ENCODE measurements at places on chromosomes 4 and X.

GRCh38 chrX:118825227-118825626, 1.6 kb downstream of the ZCCHC12 start:
- DNase-seq: no peak

DNA sequence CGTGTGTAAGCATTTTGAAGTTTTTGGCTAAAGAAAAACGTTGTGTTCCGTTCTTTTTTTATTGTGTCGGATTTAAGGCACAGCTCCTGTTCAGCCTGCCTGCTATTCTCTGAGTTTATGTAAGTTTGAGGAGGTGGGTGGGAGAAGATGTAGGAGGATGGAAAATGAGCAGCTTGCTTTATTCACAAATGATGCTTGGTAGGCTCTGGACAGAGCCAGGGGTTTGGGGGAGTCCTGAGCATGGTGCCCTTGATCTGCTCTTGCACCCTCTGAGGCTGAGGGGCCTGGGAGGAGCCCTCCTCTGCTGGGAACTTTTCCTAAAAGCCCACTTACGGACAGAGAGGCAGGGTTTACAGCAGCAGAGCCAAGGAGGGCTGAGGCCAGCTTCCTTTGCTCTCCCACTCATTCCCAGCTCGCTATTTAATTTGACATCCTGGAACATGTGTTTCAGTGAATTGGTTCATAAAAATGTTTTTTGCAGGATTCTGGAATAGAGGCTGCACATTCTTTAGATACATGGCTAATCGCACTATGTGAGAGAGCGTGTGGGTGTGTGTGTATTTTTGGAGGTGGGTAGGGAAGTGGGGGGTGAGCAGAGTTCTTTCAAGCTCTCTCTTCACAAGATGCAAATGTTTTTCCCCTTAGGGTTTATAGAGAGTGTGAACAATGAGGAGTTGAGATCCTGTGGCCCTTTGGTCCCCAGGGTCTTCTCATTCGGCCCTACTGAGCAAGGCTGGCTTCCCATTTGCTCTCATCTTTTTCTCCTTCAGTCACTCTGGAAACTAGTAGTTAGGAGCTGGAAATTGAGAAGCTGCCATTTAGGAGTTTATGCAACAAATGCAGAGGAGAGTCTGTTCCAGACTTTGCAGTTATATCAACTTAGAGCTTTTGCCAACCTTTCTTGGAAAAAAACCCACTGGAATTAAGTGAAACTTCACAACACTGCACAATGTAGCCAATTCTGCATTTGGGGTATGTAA, 32.1 kb downstream of the TMEM131L start:
- DNase-seq: no peak

- DNase-seq: no peak
Observed at GRCh38 chr4:123997776-123998449, 601.3 kb downstream of the SPRY1 start.

- DNase-seq: no peak
Observed at GRCh38 chrX:31483336-31483735, 411.5 kb upstream of the FTHL17 start.

- no peak for DNase-seq
Observed at GRCh38 chr4:144820011-144820727, 174.2 kb downstream of the HHIP start.

DNA sequence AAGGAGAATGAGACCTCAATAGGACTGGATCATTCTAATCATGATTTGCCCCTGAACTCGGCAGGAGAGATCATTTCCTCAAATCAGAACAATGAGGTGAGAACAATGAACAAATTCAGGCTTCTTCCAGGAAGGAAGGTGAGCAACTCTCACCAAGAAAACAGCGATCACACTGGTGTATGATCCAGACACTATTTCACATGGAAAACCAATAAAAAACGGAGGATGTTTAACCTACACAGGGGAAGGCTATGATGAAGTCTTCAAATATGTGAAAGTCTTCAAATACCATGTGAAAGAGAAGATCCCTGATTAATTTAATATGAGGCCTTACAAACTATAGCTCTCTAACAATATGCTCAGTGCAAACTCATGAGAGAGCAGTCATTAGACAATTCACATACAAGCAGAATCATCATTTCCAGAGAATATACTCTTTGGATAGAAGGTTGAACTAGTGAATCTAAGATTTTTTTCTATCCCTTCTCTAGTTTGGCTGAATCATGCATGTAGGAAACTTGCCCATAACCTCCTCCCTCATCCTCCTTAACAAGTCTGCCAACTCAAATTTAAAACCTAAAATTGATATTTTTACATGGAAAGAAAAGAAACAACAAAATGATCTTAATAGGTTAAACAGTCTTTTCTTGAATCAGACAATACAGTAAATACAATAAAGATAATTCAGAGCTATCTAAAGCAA, 122.5 kb downstream of the ADAMTS3 start:
- DNase-seq: no peak

DNA sequence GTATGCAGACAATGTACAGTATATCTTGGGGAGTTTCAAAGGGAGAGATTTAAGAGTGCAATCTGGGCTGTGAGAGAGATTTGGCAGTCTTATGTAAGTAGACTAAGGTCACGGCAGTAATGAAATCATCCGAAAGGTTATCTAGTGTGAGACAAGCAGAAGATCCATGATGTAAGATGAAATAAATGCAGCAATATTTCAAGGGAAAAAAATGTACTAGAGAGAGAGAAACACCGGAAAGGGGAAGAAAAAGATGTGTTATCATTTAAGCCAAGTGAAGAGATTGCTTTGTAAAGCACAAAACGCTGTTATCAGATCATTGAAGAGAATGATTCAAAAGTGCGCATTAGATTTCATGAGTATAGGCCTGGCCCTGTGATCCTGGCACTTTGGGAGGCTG, 88.4 kb upstream of the GUCY1A1 start:
- no peak for DNase-seq

GRCh38 chr4:76757418-76757939, 140.5 kb downstream of the SOWAHB start:
- no peak for DNase-seq

- peak; percentile 81 for DNase-seq
Observed at GRCh38 chrX:40105835-40106675, 8.3 kb upstream of the BCOR start.

GRCh38 chr4:61336488-61336887, 136.4 kb downstream of the ADGRL3 start:
- no peak for DNase-seq

DNA sequence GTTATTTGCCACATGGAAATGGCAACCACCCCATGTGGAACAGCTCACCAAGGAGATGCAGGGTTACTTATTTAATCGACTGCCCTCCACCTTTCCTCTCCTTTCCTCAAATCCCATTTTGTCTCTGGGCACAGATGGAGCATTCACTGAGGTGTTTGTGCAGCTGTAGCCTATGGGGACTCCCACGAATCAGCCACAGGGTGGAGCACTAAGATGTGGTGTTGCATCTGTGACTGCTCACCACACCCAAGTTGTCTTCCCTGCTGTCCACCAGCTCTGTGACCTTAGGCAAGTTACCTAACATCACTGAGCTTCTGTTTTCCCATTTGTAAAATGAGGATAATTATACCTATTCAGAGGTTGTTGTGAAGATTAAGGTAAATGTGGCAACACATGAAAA, 252.4 kb upstream of the CPEB2 start:
- peak; percentile 20 for DNase-seq

- DNase-seq: no peak
Observed at GRCh38 chr4:3829956-3830773, 64.0 kb downstream of the ADRA2C start.

DNA sequence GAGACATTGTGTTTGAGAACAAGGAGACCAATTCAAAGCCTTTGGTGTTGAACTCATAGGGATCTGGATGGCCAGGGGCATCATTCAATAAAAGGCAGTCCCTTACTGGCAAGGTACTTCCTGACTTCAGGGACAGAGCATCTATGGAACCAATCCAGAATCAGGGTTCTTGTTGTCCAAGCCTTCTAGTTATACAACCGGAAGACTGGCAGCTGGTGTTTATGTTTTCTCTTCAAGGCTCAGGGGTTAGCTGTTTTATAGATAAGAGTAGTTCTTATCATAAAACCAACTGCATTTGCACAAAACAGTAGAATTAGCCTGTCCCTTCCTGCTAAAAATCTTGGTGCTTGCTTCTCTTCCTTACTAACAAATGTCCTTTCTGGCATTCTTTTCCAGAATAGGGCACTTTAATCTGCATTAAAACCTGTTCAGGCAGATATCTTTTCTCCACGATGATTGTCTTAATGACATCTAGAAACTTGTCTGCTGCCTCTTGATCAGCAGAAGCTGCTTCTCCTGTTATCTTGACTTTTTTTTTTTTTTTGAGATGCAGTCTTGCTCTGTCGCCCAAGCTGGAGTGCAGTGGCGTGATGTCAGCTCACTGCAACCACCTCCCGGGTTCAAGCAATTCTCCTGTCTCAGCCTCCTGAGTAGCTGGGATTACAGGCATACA, 38.4 kb upstream of the ARHGEF6 start:
- no peak for DNase-seq

- no peak for DNase-seq
Observed at GRCh38 chrX:24030597-24030996, 3.6 kb upstream of the KLHL15 start.

- DNase-seq: no peak
Observed at GRCh38 chrX:84453351-84454246, 48.7 kb downstream of the HDX start.

GRCh38 chr4:152843481-152844090, 63.8 kb downstream of the ARFIP1 start:
- DNase-seq: no peak

DNA sequence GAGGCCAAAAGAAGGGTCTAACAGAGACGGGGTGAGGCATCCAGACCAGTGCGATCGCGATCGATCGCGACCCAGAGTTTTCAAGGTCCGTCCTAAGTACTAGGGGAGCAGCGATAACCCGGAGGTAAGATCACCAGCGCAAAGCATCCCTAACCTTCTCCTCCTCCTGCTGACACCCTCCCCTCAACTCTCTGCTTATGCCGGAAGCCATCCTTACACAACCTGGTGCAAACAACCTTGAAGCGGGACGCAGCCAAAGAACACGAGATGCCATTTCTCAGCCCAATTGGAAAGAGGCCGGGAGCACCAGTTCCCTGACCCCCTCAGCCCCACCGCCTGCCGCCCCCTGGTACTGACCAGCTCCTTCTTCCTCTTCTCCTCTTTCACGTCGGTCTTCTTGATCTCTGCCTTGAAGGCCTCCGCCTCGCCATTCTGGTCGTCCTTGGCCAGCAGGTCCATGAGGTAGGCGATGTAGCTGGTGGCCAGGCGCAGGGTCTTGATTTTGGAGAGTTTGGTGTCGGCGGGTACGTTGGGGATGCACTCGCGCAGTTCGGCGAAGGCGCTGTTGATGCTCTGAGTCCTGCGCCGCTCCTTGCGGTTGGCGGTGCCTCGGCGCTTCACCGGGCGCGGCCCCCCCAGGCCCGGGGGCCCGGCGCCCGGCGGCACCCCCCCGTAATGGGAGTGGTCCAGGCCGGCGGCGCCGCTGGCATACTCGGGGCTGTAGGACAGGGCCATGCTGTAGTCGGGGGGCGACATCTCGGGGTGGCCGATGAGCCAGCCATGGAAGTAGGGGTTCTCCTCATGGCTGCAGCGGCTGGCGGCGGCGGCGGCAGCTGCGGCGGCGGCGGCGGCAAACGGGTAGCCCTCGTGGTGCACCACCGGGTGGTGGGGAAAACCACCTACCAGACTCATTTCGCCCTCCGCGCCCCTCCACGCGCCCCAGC, 1.4 kb downstream of the HAND2 start:
- DNase-seq: no peak

- no peak for DNase-seq
Observed at GRCh38 chr4:95603393-95603792, 54.6 kb upstream of the UNC5C start.

DNA sequence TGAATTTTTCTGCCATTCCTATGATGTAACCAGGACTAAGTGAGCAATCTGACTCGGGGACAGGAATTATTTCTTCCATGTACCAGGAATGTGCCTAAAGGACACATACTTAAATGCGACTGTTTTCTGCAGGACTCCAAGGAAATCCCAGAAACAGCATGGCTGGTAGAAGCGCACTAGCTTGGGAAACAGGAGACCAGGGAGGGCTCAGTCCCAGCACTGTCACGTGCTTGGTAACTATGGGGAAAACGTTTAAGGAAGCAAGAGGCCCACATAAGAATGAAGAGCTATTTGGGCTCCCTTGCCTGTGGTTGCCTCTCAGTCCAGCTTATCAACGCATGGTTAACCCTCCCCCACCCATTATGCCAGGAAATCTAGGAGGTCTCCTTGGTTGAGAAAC, 19.6 kb downstream of the MPP1 start:
- no peak for DNase-seq

DNA sequence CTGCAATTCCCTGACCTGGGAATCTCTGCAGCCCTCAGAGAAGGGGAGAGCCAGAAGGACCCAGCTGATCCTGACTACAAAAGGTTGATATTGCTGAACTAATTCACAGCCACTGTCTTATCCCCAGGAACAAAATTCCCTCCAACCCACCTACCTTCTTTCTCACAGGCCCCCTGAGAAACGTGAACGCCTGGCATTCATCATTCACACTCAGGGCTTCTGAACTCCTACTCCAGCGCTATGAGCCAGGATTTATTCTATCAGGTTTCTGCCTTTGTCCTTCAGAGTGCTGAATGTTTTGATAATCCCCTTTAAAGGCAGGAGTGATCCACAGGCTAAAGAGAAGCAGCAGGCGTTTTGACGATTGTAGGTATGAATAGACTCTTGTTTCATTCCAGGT, 76.5 kb downstream of the KCNIP4 start:
- DNase-seq: no peak

GRCh38 chrX:55815546-55815945, 98.0 kb downstream of the RRAGB start:
- no peak for DNase-seq

DNA sequence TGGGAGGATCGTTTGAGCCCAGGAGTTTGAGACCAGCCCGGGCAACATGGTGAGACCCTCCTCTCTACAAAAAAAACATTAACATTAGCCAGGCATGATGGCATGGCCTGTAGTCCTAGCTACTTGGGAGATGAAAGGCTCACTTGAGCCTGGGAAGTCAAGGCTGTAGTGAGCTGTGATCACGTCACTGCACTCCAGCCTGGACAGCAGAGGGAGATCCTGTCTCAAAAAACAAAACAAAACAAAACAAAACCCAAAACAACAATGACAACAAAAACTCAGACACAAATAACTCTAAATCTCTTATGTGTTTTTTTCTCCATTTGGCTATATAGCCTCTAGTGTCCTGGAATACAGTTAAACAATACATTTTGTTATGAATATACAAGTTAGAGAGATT, 127.3 kb upstream of the STK26 start:
- no peak for DNase-seq

- peak; percentile 92 for DNase-seq
Observed at GRCh38 chrX:41923211-41923977, at the start of gene CASK. Gene CASK (minus strand): TSS chrX:41923554. CDS start chrX:41922988, 566 bp downstream.

- no peak for DNase-seq
Observed at GRCh38 chr4:3355266-3355748, 62.5 kb downstream of the RGS12 start.

DNA sequence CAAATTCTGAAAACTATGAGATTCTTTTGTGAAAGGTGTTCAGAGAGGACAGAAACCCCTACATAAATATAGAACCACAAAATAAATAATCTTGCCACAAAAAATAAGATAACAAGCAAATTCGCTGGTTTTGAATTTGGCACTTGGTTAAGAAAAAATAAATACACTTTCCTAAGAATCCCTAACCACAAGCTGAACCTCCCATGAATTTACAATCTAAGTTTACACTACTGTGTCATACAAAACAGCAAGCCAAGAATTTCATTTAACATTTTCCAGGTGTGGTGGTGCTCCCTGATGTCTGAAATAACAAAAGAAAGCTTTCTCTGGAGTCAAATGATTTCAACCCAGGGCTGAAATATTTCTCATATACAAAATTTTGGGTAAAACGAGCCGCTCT, 121.0 kb downstream of the KCNIP4 start:
- DNase-seq: no peak

GRCh38 chrX:133749370-133749769, 236.0 kb downstream of the GPC3 start:
- peak; percentile 21 for DNase-seq

GRCh38 chr4:108644237-108644636, 6.2 kb upstream of the OSTC start:
- DNase-seq: no peak

Measured in activated naive CD4-positive, alpha-beta T cell treated with anti-CD3 and anti-CD28 coated beads, Interleukin-2, amount 10 ng/mL, durations not matched to agents 7 days and 5 days (primary cell).